ENCODE measurements at places on chromosomes 1 and 21.

DNA sequence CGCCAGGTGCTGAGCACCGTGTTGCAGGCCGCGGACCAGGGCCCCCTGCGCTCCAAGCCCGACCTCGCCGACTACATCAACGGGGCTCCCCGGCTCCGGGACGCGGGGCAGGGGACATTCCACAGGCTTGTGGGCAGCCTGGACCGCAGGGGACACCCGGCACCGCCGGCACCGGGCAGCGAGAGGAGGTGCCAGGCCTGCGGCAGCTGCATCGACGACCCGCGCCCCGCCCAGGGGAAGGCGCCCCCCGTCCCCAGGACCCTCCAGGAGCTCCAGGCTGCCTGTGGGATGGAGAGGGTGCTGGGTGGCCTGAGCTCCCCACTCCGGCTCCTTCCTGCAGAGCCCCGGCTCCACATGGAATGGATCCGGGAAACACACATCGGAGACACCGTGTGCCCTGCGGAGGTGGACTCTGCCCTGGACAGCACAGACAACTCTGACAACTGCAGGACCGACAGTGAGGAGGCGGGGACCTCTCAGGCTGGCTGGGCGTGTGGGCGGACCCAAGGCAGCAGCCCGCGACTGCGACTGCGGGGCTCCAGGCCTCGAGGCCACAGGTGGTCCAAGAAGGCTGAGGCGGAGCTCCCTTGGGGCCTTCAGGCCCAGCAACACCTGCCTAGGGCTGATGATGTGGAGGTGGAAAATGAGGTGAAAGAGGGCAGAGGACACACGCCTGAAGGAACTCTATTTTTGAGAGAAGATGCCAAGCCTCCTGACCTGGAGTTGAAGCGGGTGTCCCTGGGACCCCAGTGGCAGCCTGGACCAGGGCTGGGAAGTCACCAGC is 22.8 kb downstream of the KIAA1614 start:
- no peak for DNase-seq

DNA sequence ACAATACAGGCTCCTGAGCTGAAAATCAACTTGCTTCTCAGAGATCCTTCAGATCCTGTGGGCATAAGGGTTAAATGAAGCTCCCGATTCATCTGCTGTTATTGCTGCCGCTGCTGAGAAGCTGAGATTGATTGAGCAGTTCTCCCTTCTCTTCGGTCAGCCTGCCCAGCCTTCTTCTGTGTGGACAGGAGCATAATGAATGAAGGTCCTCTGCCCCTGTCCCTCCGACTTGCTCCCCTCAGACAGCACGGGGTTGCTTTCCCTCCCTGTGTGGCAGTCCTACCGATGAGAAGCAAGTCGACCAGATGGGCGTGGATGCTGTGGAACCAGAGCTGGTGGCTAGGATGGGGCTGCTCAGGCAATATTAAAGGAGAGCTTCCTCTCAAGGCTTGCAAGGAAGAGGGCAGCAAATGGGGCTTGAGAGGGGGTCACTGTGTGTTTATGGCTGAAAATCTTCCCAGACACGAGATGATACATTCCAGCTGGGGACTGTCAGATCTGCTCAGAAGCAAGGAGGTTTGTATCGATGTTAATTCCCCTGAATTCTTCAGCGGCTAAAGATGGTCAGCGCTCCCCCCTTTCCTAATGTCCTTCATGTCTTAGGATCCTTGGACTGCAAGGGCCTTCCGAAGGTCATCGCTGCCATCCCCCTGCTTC is 63.9 kb upstream of the GOLT1A start:
- no peak for DNase-seq

GRCh38 chr1:42999308-42999707 is 40.6 kb upstream of the SLC2A1 start:
- DNase-seq, result peak; percentile 33

DNA sequence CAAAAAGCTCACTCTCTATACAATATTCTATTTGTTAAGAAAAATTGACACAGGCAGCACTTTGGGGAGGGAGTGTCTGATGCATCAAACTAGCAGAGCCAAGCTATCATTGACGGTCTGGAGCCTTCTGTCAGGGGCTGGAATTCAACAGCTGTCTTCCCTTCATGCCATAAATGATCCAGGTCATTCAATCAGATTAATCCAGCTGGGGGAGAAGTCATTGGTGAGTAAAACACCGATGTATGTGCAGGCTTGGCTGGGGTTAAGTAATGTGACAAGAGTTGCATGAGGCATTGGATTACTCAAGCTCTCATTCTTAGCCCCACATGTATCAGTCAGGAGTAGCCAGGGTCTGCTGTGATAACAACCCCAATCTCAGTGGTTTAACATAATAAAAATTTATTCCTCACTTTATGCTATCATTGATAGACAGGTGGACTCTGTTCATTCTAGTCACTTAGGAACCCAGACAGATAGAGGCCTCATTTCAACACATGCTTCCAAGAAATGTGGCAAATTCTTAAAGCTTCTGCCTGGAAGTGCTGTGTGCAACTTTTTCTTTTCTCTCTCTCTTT is 118.1 kb upstream of the GADD45A start:
- DNase-seq, result no peak

DNA sequence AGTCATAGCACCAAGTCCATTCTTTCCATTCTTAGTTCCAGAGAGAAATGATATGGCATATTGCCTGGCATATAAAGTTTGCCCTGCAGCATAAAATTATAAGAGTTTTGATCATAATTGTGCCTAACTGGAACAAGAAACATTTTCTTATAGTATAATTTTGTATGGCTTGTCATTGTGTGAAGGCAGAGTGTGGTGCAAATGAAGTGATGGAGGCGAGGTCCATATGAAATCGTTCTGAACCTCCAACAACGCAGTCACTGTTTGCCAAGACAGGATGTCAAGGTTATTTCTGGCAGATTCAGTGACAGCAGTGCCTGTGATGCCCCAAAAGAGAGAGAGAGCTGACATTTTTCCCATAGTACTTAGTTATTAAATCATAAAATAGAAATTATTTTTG is 584.0 kb downstream of the ADGRL2 start:
- DNase-seq, result no peak

DNA sequence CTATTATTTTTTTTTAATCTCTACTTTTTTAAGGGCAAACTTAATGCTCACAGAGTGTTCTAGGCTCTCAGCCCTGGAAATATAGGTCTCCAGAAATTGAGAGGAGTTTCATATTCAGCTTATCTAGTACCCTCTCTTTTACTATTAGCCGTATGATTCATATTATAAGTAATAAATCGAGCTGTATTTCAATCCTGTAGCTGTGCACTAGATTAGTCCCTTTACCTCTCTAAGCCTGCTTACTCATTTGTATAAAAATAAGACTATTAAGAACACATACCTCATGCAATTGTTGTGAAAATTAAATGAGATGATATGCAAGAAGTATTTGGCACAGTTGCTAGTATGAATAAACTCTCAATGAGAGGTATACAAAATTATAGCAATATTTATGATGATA is 128.2 kb upstream of the HOOK1 start:
- no peak for DNase-seq

DNA sequence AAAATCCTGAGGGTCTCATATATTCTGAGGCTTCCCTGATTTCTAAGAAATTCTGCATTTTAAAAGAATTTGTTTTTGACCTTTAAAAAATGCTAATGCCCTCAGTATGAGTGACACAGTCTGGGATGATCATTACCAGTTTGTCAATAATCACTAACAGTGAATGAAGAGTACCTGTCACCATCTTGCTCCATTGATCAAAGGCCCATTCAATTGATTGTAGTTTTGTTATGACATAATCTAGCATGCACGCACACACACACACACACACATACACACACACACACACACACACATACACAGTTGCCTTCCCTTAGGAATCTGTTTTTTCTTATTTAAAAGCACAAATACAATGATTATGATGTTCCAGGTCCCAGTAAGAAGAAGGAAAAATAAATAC is 250.4 kb downstream of the NFIA start:
- no peak for DNase-seq

DNA sequence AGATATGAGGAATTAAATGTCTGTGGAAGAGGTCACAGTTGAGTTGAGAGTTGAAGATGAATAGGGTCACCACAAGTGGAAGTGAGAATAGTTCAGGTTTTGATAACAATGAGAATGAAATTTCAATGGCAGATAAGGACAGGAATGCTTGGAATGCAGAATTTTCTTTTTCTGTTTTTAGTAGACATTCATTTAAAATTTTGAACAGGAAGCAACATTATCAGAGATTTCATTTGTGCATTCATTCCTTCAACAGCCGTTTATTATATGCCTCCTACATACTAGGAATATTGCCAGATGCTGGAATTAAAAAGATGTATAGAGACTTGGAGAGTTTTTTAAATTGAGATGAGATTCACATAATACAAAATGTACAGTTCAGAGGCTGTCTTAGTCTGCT is 126.8 kb downstream of the ITSN1 start:
- no peak for DNase-seq

DNA sequence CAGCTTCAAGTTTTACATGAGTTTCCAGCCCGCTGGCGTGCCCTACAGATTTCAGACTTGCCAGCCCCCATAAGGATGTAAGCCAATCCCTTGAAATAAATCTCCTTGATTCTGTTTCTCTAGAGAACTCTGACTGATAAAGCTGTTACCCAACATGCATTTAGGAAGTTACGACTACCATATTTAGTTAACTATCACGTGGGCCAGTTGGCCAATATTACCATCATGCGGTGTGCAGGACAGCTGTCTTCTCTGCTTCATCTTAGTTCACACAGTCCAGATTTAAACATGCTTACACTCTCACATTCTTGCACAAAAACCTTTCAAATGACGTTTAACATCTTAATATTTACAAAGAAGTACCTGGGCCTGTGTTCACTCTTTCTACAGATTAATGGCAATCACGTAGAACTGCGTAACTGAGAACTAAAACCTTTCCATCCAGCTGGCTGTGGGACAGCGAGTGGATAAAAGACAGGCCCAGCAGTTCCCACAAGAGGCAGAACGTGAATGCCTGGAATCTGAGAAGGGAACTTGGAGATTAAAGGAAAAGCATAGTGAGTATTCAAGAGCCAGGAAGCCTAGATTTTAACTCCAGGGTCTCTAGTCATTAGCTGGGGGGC is 20.8 kb downstream of the FAM177B start:
- DNase-seq, result no peak

DNA sequence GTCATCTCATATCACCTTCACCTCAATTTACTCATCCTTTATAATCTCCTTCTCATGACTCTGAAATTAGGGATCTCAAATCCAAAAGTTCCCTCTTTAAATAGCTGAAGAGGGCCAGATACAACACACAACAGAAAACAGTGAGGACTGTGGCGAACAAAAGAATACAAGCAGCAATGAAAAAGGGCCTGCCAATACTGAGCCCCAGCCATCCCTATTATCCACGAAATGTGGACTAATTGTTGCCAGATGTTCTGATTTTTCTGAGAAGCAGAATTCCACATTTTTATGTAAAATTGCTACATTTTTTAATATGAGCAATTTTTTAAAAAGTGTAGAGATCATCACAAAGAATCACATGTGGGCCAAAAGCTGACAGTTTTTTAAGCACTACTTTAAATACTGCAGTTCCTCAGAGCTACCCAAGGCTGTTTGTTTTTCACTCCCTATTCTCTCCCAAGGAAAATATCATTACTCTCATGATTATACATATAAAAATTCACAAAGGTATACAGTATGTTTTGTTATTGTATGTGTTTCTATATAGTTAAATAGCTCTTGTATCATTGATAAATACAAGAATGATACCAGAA is 90.0 kb downstream of the ASH1L start:
- DNase-seq, result no peak

GRCh38 chr1:150764617-150765101 is 919 bp downstream of the CTSS start:
- DNase-seq, result no peak

DNA sequence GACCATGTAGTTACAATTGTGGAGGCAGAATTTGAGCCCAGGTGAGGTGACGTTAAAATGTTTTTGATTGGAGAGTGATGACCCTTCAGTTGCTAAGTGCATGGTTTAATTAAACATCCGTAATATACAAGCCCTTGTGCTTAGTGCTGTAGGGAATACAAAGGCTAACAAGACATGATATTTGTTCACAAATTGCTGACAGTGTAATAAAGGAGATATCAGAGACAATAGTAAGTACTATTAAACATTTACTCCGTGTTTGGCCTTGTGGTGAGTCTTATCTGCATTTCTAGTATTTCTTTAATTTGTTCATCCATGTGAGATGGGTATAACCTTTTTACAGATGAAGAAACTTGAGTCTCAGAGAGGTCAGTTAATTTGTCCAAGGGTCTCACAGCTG is 37.9 kb downstream of the RLF start:
- DNase-seq, result no peak

DNA sequence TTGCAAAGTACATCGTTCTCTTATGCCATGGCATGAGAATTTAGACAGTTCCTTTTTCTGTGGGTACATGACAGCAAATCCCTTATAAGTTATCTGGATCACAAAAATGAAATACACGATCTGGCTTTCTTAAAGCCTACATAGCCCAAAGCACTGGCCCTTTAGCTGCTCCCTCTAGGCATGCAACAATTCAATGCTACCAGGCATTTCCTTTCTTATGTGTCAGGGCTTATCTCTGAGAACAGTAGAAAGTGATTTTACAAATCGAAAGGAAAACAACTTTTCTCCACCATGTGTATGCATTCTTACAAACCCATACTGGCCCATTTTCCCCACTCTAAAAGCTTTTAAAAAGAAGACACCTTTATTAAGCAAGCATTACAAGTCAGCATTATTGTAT is 139.7 kb downstream of the GRIK1 start:
- no peak for DNase-seq

- peak; percentile 61 for DNase-seq
These were observed 131.6 kb downstream of the RRAGC start for GRCh38 chr1:38727684-38728584.

DNA sequence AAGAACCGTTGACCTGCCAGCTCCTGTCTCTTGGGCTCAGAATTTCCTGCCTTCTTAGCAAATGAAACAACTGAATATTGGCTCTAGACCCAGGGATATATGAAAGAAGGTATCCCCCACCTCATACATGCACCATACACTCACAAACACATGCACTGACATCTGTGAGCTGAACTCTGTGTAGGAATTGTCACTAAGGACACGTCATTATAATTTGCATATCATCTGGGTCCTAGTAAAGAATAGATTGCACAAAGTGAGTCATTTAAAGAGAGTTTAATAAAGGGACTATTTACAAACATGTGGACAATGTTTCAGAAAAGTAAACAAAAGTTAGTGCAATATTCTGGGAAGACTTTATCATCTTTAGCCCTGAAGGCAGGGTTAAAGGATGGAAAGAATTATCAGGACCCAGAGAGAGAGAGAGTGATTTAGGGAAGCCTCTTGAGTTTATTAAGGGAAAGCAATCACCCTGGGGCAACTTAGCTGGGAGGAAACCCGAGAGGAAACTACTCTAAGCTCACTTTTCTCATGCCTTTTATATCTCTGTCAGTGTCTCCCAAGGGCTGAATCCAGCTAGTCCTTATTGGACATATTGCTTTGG is 74.1 kb upstream of the PLA2G4A start:
- DNase-seq, result no peak

DNA sequence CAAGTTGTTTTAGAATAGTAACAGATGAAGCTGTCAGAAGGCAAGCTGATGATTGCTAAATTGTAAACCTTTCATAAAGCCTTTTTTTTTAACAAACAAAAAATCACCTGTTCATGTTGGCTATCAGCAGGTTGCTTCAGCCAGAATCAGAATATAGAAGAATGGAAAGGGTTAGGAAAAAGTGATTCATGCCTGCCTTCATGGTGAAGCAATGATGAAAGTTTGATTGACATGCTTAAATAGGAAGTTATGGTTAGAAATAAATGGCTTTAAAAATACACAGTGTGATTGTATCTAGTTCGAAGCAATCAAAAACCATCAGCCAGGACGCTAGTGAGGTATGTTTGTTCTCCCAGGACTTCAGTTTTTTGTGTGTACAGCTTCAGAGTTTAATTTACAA is 37.9 kb downstream of the GABPA start:
- no peak for DNase-seq

All from HS-27A (cell line).